ENCODE measurements at places on chromosomes 12 and 14.

DNA sequence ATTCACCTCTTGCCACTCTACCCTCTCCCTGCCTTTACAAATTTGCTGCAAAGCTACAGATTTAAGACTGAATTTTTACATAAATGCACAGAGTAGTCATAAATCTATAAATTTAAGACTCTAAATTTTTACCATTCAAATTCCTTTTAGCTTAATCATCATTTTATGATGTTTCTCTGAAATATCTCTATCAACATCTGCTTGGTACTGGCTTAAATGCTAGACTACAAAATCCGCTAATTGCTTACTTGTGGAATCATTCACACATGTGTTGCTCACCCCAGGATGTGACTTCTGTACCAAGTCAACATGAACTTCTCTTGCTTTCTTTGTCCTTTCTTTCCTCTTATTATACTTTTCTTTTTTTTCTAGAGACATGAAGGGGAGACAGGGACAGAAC, 109.2 kb downstream of the GALC start:
- DNase-seq: no peak

DNA sequence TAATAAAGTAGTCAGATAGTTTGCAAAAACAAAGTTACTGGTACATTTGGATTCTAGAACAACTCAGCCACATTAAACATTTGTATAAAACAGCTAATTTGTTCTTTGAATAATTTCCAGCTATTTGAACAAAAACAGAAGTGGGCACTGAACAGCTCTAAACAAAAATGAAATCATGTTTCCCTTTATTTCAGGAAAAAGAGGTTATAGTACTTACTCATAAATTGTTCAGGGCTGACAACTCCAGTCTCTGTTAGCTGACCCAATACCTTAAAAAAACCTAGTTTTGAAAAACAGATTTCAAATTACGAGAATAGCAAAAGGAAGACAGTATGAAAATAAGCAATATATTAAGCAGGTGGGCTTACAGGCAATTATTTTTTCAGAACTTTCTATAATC, 8.2 kb downstream of the GNPNAT1 start:
- DNase-seq: no peak

DNA sequence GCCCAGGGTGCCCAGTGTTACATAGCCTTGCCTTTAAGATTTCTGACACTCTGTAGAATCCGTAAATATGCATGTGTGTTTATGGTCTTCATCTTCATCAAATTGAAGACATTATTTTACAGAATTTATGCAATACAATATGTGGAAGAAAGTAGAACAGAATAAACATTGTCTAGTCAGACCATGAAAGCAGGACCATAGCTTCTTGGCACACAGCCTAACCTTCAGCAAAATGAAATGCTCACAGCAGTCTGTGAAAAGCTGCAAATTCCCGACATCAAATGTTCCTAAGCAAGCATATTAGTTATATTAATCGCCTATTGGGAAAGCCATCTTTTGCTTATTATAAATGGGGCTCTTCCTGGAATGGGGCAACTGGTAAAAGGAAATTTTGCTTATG, 111.3 kb upstream of the GARIN2 start:
- DNase-seq: no peak

- no peak for DNase-seq
These were observed 122.8 kb downstream of the RASSF9 start for GRCh38 chr12:85713373-85713772.

DNA sequence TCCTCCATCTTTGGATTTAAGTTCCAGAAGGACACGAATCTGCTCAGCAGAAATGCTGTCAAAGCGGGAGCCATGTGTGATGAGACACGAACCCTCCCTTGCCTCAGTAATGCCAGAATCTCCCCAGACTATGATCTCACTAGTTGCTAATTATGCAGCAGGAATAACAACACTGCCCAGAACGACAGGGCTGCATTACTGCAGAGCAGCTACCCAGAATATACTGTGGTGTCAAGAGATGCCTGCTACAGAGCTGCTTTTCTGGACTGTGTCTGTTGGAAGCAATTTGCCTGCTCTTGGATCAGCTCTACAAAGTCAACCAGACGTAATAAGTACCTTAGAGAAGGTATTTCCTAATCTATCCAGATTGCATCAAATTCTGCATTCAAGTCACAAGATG, 5.5 kb downstream of the CSRNP2 start:
- no peak for DNase-seq

- no peak for DNase-seq
These were observed 871.4 kb downstream of the C12orf50 start for GRCh38 chr12:87157791-87158190.

DNA sequence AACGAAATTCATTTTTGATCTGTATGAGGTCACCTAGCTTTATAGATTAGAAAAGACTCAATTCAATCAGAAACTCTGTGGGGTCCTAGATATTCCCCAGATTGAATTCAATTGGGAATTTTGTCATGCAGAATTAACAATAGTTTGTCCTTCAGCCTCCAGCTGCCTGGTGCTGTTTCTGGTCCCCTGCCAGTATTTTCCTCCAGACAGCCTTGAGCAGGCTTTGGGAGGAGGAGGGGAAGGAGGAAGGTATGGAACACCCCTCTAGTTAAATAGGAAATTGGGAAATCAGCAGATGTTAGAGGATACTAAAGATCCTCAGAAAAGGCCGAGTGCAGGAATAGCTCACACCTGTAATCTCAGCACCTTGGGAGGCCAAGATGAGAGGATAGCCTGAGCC, 10.6 kb downstream of the GRIP1 start:
- DNase-seq: peak; percentile 2

- DNase-seq: no peak
These were observed 1024.9 kb downstream of the TMEM121 start for GRCh38 chr14:106551265-106551664.
